ENCODE measurements at places on chromosomes 6 and 20.

- DNase-seq, result peak; percentile 62
Observed at GRCh38 chr20:51014797-51015722, 7.8 kb downstream of the KCNG1 start.

GRCh38 chr6:168272415-168273325, 46.9 kb downstream of the DACT2 start:
- DNase-seq, result no peak

DNA sequence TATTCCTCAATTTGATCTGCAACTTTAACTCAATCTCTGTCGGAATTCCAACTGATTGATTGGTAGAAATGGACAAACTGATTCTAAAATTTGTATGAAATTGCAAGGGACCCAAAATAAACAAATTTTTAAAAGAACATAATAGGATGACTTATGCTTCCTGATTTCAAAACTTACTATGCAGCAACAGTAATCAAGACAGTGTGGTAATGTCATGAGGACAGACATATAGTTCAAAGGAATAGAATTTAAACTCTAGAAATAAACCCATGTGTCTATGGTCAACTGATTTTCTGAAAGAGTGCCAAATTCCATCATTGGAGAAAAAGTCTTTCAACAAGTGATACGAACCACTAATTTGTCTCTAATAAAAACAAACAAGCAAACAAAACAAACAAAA, 1320.1 kb upstream of the GJE1 start:
- no peak for DNase-seq

DNA sequence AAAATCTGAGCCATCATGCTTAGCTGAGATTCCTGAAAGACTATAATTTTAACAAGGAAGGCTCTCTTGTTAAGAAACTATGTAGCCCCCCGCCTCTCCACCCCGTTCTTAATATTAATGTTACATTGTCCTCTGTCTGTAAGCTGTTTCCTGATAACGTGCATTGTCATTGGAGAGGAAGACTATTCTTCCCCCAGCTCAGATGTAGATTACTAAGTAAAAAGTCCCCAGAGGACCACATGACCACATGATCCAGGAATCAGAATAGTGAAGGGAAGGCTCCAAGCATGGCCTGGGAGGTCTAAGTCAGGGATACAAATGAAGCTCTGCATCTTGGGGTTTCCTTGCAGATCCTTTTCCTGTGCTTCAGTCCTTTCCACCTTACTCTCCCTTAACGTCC, 106.4 kb downstream of the JARID2 start:
- no peak for DNase-seq
